ENCODE measurements at places on chromosomes 12 and 14.
A peak's percentile ranks its signal among the peaks of the same experiment; 100 is the strongest.

- no peak for DNase-seq
These were observed 21.6 kb upstream of the TMCC3 start for GRCh38 chr12:94671917-94672316.

DNA sequence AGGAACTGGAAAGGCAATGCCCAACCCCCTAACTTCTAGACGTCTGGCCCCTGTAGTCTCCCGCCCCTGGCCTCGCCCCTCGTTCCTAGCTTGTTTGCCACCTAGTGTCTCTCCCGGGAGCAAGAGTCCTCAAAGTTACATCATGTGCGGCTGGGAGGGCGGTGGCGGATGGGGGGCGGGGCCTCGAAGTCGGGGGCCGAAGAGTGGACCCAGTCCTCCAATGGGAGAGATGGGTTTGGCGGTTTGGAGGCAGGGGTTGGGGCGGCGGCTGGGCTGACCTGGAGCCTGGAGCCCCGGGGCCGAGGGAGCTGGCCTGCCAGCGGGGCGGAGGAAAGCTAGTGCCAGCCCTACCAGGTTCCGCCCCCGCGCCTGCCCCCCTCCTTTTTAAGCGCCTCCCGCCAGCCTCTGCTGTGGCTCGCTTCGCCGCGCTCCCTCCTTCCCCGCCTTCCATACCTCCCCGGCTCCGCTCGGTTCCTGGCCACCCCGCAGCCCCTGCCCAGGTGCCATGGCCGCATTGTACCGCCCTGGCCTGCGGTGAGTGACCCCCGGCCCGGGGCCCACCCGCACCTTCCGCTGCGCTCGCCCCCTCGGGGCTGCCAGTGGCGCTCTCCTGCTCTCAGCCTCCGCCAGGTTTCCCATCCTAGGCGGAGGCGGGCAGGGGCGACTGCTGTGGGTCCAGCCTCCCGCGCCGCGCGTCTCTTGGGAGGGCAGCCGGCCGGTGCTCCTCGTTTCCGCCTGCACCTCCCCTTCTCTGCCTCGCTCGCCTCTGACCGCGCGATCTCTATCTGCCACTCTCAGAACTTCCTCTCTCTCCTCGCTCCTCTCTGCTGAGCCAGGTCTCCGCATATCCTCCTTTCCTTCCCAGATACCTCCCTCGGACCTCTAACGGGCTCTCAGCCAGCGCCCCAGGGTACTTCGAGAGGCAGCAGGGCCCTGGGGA lies at the start of gene PCK2:
TSS of gene PCK2 (plus strand) at position 411 of the 940 bp plus-strand sequence. CDS start at position 506, 95 bp downstream.
- peak; percentile 81 for DNase-seq

DNA sequence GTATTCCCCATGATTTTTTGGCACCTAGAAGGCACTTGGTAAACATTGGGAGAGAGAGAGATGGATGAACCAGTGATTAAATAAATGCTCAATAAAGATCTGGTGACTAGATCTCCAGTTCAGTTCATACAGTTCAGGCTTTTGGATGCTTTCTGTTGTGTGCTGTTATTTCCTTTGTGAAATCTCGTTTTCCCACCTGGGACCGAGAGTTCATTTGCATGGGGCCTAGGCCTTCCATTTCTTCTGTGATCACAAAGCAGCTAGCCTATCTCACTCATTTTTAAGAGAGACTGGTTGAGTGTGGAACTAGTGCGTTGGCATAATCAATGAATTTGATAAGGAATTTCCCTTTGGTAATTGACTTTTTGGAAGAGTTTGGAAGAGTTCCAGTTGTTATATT lies 104.0 kb downstream of the VRK1 start:
- DNase-seq = no peak

DNA sequence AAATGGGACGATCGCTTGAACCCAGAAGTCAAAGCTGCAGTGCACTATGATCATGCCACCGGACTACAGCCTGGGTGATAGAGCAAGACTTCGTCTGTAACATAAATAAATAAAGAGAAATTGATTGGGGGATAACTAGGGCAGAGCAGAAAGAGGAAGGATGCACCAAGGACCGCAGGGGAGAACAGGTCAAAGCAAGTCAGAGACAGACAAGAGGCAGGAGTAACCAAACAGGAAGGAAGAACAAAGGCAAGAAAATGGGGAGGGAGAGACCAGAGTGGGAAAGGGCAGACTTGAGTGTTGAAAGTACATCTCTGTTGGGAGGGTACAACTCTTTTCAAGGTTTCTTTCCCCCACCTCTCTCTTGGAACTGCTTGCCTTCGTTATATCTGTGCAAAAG lies 50.8 kb upstream of the ELK3 start:
- no peak for DNase-seq

DNA sequence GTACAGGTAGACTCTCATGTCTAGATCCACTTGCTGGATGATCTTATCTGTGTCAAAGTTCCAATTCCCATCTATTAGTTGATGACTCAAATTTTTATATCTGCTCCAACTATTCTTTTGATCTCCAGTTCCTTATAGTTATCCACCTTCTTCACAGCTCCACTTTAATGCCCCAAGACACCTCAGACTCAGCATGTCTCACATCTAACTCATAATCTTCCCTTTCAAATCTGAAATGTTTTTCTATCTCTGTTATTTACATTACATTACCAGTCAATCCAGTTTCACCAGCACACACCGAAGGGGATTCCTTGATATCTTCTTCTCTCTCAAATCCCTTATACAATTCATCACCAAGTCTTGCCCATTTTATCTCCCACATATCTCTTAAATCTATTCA lies 3.7 kb upstream of the METAP2 start:
- DNase-seq = no peak

GRCh38 chr12:27209257-27209910 lies 34.7 kb upstream of the STK38L start:
- DNase-seq = no peak

- DNase-seq = no peak
These were observed 148.9 kb downstream of the CHST11 start for GRCh38 chr12:104605685-104606084.
